ENCODE measurements at places on chromosomes 2 and 18. TPM values are rescaled to one million over a fixed set of nuclear protein-coding genes. Genes with fewer than 3 reads are reported as not detected.

The CCDC141 gene
- 3.9 TPM for total RNA-seq

The GNLY gene
- total RNA-seq = 2.1 TPM

The MYO3B gene
- total RNA-seq = not detected

The ZBTB7C gene
- 18.2 TPM for total RNA-seq

- H3K4me3 ChIP-seq = no peak overlapping the region
- H3K27me3 ChIP-seq = no peaks in the 10 kb centered on the region
- H3K4me1 ChIP-seq = peaks cover 6% of the 10 kb centered on the region
- no peak for DNase-seq
- no peaks in the 10 kb centered on the region for H3K36me3 ChIP-seq
These were observed 115.8 kb upstream of the SETBP1 start for GRCh38 chr18:44564922-44565321.

GRCh38 chr2:23719716-23720115 is 207.2 kb downstream of the ATAD2B start:
- DNase-seq = no peak
- H3K27me3 ChIP-seq = no peaks in the 10 kb centered on the region
